AML-193 (cell line): ENCODE measurements at places on chromosomes 11 and 22.

DNA sequence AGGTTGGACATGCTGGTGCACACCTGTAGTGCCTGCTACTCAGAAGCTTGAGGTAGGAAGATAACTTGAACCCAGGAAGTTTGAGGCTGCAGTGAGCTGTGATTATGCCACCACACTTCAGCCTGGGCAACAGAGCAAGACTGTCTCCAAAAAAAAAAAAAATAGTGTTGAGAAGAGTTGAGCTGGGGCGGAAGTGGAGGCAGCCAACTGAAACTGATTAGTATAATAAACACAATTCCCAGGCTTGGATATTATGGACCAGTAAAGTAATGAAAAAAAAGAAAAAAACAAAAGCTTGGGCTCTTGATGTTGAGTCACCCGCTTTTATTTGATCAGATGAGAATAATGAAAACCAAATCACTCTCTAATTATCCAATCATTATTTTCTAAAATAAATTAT lies 21.0 kb downstream of the LDLRAD3 start:
- DNase-seq = no peak

DNA sequence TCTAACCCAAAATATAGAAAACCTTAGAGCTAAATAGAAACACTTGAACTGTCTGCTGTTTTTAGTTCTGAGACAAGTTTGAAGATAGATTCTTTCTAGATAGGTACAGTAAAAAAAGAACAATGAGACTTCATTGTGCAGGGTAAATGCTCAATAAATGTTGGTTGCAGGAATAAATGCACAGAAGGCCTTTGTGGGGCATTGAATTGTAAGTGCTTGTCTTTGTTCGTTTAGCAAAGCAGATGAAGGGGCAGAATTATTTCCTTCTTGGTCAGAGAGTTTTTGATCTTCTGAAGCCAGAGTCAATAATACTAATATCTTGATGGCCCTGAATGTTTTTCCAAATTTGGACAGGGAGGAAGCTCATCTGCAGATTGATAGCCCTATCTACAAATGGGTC lies 340.4 kb downstream of the OPCML start:
- DNase-seq = no peak

- DNase-seq = no peak
These were observed 17.5 kb upstream of the TXNRD2 start for GRCh38 chr22:19959043-19959586.

DNA sequence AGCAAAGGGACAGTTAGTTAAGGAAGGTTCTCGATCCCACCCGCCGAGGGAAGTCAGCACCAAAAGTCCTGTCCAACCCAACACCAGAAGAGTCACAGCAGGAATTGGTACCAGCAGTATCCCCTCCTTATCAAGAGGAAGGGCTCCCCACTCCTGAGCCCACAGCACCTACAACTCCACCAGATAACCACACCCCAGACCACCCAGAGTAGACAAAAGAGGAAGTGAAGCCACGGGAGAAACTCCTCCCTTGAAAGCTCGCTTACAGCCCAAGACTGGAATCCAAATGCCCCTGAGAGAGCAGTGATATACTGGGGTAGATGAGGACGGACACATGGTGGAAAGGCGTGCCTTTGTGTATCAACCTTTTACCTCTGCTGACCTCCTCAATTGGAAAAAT lies 7.3 kb upstream of the CD5 start:
- no peak for DNase-seq

GRCh38 chr11:100574894-100575769 lies 112.0 kb upstream of the ARHGAP42 start:
- no peak for DNase-seq

- DNase-seq = no peak
These were observed 1.5 kb downstream of the IGSF9B start for GRCh38 chr11:133955081-133955891.

DNA sequence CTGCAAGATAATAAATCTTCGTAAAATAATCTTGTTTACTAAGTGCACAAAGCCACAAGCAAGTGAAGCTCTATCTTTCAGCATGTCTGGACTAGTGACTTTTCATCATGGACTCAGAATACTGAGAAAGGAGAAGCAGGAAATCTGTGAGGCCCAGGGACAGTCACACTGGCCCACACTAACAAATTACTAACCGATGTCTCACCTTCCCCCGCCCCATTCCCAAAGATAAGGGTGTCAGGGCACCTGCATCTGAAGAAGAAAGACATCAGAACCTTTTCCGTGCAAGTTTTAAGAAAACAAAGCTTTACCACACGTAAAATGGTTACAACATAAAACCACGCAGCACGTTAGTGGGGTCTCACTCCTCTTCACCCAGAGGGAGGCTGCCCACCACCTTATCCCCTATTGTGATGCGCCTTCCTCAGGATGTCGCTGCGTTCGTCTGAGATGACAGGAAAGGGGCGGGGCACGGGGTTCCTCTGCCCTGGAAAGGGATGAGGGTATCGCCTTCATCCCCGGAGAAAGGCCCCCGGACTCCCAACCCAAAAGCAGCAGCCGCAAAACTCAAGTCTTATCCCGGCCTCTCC lies 616 bp downstream of the BTBD10 start:
- DNase-seq = peak; percentile 16

GRCh38 chr11:69499186-69499917 lies 17.9 kb downstream of the LINC01488 start:
- no peak for DNase-seq

DNA sequence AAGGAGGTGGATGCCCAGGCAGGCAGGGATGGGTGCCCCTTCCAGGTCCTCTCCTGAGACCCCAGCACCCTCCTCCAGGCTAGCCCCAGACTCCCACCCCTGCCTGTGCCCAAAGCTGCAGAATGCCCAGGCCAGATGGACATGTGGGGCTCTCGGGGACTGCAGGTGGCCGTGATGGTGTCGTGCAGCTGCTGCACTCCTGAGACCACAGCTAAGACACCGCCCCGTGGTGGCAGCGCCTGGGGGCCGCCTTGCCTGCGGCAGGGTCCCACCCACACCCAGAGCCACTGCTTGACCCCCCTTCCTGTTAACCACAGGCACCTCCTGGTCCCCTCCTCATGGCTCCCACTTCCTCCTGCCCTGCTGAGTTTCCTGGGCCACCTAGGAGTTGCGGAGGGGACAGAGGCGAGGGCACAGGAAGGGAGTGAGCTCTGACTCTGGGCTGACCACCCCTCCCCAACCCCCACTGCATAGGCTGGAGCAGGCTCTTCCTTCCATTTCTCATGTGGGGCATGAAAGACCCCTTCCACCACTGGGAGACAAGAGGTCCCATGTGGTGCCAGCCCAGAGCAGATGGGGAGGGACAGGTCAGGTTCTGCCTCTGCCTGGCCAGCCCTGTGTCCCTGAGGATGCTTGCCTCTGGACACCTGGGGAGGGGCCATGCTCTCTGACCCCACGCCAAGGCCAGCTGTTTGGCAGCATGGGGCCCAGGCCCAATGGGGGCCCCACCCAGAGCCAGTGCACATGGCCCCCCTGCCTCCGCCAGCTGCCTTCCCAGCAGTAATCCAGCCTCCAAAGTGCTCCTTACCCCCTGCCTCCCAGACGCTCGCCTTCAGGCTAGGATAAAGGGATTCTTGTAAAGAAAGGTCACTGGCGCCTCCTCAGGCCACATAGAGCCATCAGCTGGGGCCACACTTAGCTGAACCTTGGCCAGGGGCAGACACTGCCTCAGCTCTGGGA lies 29.3 kb downstream of the OSBPL5 start:
- DNase-seq = no peak

GRCh38 chr11:20821470-20821869 lies 152.1 kb downstream of the NELL1 start:
- DNase-seq = no peak

- no peak for DNase-seq
These were observed 45.4 kb upstream of the DKK3 start for GRCh38 chr11:12053606-12054361.

GRCh38 chr11:16969010-16969999 lies 44.9 kb downstream of the PLEKHA7 start:
- no peak for DNase-seq

- DNase-seq = peak; percentile 45
These were observed at the start of gene PGGHG for GRCh38 chr11:288478-289397. Gene PGGHG (plus strand): TSS chr11:289126. CDS start chr11:289817, 691 bp downstream.

- DNase-seq = no peak
These were observed 11.9 kb downstream of the MS4A8 start for GRCh38 chr11:60711276-60711675.

GRCh38 chr11:61141601-61142028 lies 19.6 kb downstream of the VPS37C start:
- DNase-seq = no peak

DNA sequence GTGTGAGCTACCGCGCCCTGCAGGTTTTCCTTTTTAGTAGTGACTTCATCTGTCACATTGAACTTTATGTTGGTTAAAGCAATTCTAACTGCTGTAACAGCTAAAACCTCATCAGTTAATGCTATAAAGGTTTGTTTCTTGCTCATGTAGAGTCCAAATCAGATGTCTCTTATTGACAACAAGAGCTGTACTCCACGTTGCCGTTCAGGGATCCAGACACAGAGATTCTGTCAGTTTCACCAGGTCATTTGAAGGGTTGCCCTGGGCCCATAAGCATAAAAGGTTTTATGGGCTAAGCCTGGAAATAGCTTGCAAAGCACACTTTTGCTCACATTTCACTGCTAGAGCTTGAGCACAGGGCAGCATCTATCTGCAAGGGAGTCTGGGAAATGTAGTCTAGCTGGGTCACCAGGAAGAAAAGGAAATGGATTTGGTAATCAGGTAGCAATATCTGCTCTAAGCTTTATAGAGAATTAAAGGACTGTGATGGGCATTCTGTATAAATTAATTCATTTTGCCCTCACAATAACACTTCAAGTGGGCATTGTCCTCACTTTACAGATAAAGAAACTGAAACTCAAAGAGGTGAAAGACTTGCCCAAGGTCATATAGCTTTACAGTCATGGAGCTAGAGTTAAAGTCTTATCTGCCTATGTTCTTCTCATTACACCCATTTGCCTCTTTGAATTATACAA lies 25.2 kb upstream of the PTPRJ start:
- DNase-seq = peak; percentile 41

- no peak for DNase-seq
These were observed 15.6 kb downstream of the TMEM184B start for GRCh38 chr22:38257181-38257580.

- DNase-seq = no peak
These were observed 408.6 kb downstream of the JRKL start for GRCh38 chr11:96798445-96798844.

DNA sequence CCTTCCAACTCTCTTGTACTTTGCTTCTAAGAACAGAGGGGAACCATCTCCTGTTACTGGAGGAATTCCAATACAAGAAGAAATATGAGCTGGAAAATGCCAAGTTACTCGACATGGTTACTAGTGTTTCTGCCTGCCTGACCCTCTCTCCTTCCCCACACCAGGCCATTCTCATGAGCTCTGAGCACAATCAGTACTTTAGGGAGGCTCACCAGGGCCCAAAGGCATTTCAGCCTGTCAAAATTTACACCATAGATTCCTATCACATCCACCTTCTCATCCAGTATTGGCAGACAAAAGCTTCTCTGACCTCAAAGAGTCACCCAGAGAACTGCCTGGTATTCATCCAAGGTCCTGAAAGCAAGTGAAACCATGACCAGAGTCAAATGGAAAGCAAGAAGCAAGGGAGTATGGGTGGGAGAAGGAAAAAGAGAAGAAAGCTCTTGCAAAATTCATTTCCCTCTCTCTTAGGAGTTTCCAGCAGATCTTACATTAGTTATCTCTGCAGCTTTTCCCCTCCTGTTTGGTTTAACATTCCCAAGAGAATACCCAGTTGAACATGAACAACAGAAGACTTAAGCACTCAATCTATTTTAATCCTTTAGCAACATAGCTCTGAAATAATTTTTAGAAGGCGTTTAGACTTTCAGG lies 58.7 kb upstream of the NCAM1 start:
- no peak for DNase-seq

DNA sequence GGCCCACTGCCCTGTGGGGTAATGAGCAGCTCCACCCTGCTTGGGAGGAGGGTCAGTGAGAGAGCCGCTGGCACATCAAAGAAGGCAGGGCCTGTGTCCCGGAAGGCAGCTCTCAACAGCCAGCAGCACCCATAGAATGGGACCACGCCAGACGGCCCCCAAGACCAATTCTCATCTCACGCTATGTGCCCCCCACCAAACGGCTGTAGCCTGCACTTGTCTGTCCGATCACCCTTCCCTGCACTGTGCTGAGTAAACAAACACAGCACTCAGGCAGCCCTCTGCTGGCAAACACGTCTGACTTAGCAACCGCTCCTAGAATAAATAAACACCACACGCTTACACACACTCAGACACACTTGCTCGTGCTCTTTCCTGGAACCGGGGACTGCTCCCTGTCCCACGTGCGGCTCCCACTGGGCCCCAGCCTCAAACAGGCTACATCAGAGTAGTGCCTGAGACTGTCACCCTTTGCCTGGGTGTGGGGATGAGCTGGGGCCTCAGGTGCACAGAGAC lies 53.2 kb upstream of the CDON start:
- no peak for DNase-seq

DNA sequence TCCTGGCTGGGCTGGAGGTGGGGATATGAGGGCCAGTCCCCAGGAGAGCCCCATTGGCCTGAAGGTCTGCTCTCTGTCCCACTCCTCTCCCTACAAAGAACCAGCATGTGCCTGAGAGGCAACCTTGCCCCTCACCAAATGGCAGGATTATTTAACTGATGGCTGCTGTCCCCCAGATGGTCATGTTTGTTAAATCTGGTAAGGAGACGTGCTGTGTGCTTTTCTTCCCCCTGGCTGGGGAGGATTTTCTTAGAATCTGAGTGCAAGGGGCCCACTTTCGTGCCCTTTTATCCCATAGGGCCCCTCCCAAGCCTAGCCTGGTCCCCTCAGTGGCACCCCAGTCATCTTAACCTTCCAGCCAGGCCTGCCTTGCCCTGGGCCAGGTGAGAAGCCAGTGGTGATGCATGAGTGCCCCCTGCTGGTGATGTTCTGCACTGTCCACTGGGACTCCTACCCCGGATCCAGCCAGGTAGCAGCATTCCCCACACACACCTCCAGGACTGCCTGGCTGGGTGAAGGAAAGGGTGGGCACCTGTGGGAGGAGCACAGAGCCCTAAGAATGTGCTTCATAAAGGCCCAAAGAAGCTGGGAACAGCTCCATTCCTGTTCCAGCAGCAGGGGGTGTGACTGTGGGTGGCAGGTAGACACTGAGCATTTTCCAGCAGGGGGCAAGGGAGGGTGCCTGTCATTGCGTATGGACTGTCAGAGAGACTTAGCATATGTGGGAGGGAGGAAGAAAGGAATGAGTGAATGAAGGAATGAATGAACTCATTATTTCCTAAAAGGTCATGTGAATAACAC lies 28.9 kb downstream of the MFNG start:
- DNase-seq = peak; percentile 47

DNA sequence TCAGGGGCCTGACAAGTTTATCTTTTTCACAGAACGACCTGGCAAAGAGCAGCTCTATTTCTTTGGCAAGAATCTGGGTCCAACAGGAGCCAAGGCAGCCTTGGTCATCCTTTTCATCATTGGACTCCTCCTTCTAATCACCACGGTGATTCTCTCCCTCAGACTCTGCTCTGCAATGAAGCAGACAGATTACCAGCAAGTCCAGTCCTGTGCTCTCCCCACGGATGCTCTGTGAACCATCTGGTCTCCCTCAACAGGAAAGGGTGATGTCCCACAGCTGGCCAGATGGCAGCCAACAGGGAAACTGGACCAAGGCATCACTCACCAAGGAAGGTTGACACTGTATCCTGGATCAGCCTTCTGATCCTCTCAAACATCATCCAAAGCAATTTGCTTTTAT lies 17.0 kb upstream of the PANX1 start:
- no peak for DNase-seq
